ENCODE measurements at places on chromosomes 3 and 15.

DNA sequence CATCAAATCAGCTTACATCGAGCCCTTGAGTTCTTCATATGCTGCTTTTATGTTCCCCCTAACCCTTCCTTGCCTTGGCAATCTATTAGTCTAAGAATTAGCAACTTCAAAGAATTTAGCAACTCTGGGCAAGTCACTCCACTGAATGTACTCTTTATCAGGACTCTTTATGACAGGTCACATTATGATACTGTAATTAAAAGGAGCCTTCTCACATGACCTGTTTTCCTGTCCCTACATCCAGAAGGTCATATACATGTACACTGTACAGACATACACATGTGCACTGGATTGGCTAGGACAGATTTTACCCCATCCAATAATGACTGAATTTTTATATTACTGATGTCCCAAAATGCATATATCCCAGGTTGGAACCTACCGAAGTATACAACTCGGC lies 463.1 kb downstream of the SHQ1 start:
- DNase-seq: no peak

DNA sequence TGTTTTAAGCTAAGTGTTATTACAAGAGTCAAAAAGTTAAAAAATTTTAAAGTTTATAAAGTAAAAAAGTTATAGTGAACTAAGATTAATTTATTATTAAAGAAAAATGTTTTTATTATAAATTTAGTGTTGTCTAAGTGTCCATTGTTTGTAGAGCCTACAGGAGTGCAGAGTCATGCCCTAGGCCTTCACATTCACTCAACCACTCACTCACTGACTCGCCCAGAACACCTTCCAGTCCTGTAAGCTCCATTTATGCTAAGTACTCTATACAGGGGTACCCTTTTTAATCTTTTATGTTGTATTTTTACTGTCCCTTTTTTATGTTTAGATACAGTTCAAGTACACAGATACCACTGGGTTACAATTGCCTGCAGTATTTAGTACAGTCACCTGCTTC lies 37.2 kb downstream of the EEFSEC start:
- DNase-seq: no peak

- no peak for DNase-seq
These were observed 294.1 kb downstream of the NTRK3 start for GRCh38 chr15:87962428-87962827.

DNA sequence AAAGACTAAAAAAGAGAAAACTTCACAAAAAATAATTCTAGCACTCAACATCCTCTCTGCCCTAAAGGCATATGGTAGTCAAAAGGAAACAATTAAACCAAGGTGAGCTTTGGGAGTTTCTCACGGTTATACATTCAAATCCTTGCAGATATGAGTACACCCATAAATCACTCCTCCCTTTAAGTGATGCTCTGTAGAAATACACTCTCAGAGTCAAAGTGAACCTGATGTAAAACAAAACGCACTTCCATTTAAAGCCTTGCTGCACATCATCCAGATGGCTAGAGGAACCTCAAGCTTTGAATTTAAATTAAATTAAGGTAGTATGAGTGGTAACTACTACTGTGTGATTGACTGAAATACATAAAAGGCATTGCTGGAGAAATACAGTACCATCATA lies 36.0 kb upstream of the AADAC start:
- no peak for DNase-seq

DNA sequence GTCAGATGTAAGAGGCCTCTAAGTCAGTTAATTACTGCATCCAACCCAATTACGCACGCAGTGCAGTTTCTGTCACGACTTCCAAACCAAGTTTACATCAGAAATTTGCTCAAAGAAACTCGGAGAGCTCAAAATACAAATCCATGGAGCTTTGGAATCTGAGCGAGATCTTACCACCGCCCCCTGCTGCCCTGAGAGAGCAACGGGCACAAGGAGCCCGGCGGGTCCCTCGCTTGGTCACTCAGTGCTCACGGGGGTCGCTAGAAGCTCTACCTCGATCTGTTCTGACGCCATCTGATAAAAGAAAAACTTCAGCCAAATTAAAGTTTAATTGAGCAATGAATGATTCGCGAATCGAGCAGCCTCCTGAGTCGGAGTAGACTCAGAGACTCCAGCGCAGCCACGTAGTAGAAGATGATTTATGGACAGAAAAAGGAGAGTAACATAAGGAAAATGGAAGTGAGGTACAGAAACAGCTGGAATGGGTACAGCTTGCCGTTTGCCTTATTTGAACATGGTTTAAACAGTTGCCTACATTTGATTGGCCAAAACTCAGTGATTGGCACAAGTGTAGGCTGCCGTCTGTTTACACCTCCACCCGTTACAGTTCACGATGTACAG lies 232.7 kb upstream of the ATP10A start:
- DNase-seq: no peak

DNA sequence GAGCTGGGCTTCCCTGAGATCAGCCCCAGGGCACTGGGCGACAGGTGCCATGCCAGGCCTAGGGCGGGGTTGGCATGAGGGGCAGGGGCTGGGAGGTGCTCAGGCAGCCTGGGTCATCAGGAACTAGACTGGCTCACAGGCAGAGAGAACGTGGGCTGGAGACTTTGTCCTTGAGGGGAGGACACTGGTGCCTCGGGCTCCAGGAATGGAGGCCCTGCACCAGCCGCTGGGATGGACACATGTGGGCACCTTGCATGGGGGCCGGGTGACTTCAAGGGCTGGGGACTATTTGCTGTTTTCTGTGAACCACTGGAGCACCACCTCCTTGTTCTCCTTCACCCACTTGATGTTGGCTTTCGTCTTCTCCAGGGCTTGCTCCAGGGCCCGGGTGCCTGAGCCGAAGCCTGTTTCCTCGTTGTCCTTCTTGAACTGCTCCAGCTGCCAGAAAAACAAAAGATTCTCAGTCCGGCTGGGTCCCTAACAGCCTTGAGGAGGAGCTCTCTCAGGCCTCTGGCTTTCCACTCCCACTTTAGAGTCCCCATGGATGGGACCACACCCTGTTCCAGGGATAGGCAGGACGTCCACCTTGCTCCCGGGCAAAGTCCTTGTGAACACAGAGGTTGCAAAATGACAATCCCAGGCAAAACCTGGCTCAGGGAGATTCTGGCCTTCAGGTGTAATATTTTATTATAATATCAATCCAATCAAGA lies 9.1 kb downstream of the MESP2 start:
- DNase-seq: no peak

DNA sequence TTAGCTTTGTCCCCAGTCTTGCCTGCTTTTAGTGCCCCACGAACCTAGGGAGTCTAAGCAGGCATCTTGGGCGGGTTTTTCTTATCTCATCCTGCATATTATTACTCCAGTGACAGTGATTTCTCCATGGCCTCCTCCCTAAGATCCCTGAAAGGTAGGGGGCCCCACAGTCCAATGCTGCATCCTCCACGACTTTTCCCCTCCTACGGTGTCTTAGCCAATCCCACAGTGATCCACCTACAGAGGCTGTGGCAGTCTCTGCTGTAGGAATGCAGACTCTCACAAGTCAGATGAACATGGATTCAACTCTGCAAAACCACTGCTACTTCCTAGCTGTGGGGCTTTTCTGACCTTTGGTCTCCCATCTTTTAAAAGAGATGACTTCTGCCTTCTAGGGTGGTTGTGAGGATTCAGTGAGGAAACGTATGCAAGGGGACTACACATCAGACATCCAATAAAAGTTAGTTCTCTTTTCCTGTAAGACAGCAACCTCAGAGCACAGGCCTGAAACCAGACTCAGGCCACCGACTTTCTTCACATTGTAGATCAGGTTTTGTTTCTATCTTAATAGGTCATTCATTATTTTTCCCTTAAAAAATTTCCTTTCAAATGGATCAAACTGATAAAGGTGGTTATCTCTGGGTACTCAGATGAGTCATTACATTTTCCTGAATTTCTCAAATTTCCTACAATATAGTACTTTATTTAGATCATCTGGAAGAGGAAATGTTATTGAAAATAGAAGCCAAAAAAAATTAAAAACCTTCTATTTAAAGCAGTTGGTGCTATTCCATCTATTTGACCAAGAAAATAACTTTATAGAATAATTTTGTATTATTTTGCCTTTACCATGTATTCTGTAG lies 23.2 kb downstream of the ILDR1 start:
- DNase-seq: no peak

DNA sequence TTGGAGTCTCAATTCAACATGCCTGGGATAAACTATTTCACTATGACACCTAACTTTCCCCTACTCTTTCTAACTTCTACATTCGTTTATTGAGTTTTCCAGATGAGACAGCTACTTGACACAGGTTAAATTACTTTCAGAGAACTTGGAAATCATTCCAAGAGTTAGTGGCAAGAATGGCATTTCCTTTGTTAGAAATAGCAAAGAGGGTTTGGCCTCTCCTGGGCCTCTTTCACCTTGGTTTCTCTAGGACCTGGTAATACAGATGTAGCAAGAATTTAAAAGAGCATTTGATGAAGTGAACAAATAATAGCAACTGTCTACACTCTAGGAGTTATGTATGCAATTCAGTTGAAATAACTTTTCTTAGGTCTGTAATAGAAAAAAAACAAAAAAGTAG lies 748.9 kb downstream of the MECOM start:
- no peak for DNase-seq

GRCh38 chr3:85193565-85193964 lies 234.8 kb downstream of the CADM2 start:
- no peak for DNase-seq

GRCh38 chr3:4748701-4749378 lies 230.4 kb upstream of the BHLHE40 start:
- DNase-seq: no peak

- no peak for DNase-seq
These were observed 289.2 kb upstream of the THBS1 start for GRCh38 chr15:39291690-39292089.

DNA sequence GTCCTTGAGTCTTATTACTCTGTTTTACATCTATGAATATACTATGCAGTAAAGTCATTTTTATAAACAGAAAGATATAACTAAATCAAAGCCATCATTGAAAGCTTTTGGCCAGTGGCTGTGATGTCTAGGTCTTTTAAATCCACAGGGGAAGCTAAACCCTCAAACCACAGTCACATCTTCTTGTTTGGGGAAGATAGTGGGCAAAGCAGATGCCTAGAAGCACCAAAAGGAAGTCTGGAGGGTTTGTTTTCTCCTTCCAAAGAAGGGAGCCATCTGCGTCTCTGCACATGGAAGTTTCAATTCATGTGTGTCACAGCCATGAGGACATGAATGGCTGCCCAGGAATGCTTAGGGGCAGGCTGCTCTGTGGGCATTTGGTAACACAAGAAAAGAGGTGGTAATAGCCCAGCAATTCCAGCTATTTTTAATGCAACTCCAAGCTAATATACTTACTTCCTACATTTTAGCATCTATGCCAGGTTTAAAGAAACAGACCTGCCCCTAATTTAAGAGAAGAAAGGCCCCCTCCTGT lies 322.2 kb downstream of the SLC9A9 start:
- no peak for DNase-seq

- no peak for DNase-seq
These were observed 16.3 kb upstream of the MB21D2 start for GRCh38 chr3:192933779-192934460.

DNA sequence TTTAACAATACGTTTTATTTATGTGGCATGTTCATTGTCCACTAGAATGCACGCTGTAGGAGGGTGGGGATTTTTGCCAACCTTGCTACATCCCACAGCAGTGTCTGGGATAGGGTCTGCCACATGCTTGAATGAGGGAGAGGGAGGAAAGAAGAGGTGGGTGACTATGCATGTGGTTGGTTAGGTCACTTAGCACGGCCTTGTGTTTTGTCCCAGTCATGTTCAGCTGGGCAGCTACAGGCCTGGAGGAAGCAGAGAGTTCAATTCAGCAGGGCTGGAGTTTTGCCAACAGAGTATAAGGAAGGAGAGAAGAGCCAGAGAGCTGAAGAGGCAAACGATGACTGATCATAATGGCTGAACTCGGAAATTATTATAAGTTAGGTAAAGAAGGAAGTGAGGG lies 268.4 kb upstream of the NSMCE3 start:
- DNase-seq: no peak

GRCh38 chr3:43287500-43287873 lies 1.1 kb downstream of the SNRK start:
- DNase-seq: no peak
